ENCODE measurements at places on chromosomes 4 and X. TPM values are rescaled to one million over a fixed set of nuclear protein-coding genes. Genes with fewer than 3 reads are reported as not detected.

DNA sequence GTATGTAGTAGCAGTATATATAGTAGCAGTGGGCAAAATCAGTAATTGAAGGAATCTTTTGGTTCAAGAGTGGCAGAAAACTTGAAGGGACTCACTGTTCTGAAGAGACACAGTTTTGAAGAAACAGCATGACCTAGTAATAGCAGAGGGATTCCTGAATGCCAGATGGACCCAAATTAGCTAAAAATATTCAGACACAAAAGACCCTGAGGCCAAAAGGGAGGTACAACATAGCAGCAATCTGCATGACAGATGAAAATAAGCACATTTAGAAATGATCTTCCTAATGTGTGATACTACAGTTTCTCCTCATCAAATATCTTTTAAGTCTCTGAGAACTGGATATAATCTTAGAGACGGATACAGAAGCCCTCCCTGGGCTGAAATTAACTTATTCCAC lies 536.6 kb downstream of the PPARGC1A start:
- H3K27me3 ChIP-seq = no peaks in the 10 kb centered on the region
- no peak overlapping the region for H3K27ac ChIP-seq
- H3K4me1 ChIP-seq = no peaks in the 10 kb centered on the region

DNA sequence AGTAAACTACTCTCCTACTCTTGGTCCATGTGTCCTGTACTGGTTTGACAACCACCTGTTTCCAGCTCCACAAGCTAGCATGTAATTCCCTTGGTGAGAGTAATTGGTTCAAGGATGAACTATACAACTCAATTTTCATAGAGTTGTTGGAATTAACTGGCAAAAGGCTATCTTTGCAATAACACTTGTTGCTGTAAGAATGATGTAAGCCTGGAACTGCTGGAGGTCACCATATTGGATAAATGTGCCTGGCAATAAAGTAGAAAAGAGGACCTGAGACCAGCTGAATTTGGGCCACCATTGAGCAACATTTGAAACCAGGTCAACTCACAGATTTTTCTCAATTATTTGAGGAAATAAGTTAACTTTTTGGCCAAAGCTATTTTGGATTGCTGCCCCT lies 175.5 kb downstream of the CAMK2D start:
- no peaks in the 10 kb centered on the region for H3K27me3 ChIP-seq
- H3K4me1 ChIP-seq = no peaks in the 10 kb centered on the region
- no peaks in the 10 kb centered on the region for H3K36me3 ChIP-seq
- no peak overlapping the region for H3K27ac ChIP-seq
- no peak for DNase-seq
- H3K4me3 ChIP-seq = no peak overlapping the region

GRCh38 chr4:85701861-85702321 lies 226.9 kb downstream of the ARHGAP24 start:
- peak overlapping the region; percentile 77 for H3K27ac ChIP-seq
- H3K4me1 ChIP-seq = peaks cover 29% of the 10 kb centered on the region
- H3K4me3 ChIP-seq = no peak overlapping the region
- DNase-seq = no peak

SSX2 gene
- not detected for total RNA-seq

- H3K27ac ChIP-seq = peak overlapping the region; percentile 96
- peak overlapping the region; percentile 74 for H3K4me3 ChIP-seq
- H3K36me3 ChIP-seq = no peaks in the 10 kb centered on the region
Observed at GRCh38 chr4:139453041-139453370, 915 bp upstream of the RAB33B start.

- H3K4me1 ChIP-seq = no peaks in the 10 kb centered on the region
- DNase-seq = no peak
- no peaks in the 10 kb centered on the region for H3K27me3 ChIP-seq
- H3K4me3 ChIP-seq = no peak overlapping the region
Observed at GRCh38 chr4:119209077-119209476, 3.4 kb upstream of the USP53 start.

SLC6A14 gene
- total RNA-seq = 70.8 TPM

- peak overlapping the region; percentile 10 for H3K27ac ChIP-seq
- H3K4me1 ChIP-seq = peaks cover 3% of the 10 kb centered on the region
- no peak overlapping the region for H3K4me3 ChIP-seq
- DNase-seq = no peak
Observed at GRCh38 chr4:155789391-155789790, 30.6 kb downstream of the GUCY1B1 start.

DNA sequence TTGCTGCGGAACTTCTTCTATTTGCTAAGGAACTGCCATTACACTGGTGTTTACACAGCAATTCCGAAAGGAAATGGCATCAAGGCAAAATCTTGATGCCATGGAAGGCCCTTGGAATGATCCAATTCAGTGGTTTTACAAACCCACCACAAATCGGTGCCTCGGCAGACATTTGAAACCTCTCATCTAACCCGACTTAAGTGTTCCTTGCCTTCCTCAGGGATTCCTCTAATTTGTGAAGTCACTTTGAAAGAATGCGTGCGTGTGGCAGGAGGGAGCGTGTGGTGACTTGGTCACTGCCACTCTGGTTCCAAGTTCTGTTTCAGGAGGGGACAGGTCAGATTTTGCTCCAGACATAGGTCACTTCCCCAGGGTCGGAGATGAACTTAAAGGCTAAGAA lies 4.8 kb downstream of the NOP14 start:
- DNase-seq = no peak
- H3K36me3 ChIP-seq = peaks cover 48% of the 10 kb centered on the region
- H3K27ac ChIP-seq = no peak overlapping the region
- H3K4me3 ChIP-seq = no peak overlapping the region
- H3K4me1 ChIP-seq = peaks cover 10% of the 10 kb centered on the region

- no peaks in the 10 kb centered on the region for H3K4me1 ChIP-seq
- H3K27me3 ChIP-seq = no peaks in the 10 kb centered on the region
- DNase-seq = no peak
- H3K27ac ChIP-seq = no peak overlapping the region
Observed at GRCh38 chr4:187268940-187269339, 545.3 kb upstream of the FAT1 start.

ABCG2 gene
- 5.1 TPM for total RNA-seq

ITIH6 gene
- total RNA-seq = not detected

DNA sequence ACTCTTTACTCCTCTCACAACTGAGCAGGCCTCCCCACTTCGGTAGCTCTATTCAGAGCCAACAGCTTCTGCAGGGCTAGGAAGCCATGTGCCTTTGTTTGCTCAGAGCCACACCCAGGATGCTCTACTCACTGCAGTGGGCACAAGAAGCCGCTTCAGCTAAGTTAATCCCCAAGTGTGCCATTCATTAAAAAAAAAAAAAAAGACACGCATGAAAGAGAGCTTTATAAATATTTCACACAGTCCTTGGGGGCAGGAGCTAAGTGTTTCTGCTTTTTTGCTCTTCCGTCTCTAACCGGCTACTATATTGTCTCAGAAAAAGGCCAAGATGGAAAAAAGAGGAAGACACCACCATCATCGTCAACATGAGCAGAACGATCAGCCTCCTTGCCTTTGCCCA lies 8.1 kb downstream of the CRMP1 start:
- no peak overlapping the region for H3K27ac ChIP-seq
- no peak for DNase-seq

PLAC1 gene
- not detected for total RNA-seq

GRCh38 chrX:74286950-74287740 lies 16.8 kb upstream of the ZCCHC13 start:
- no peaks in the 10 kb centered on the region for H3K27me3 ChIP-seq
- no peak overlapping the region for H3K4me3 ChIP-seq
- no peak for DNase-seq
- H3K36me3 ChIP-seq = peaks cover 19% of the 10 kb centered on the region

SPATA4 gene
- total RNA-seq = 0.84 TPM

GRCh38 chr4:155684892-155685541 lies 18.4 kb downstream of the GUCY1A1 start:
- no peak overlapping the region for H3K27ac ChIP-seq
- H3K27me3 ChIP-seq = no peaks in the 10 kb centered on the region
- peaks cover 8% of the 10 kb centered on the region for H3K4me1 ChIP-seq
- no peak for DNase-seq
- no peaks in the 10 kb centered on the region for H3K36me3 ChIP-seq

NCAPG gene
- total RNA-seq = 3.0 TPM

- H3K27me3 ChIP-seq = no peaks in the 10 kb centered on the region
- H3K4me3 ChIP-seq = no peak overlapping the region
- no peak overlapping the region for H3K27ac ChIP-seq
- no peaks in the 10 kb centered on the region for H3K36me3 ChIP-seq
Observed at GRCh38 chr4:187480146-187481145, 515.1 kb upstream of the ZFP42 start.

DNA sequence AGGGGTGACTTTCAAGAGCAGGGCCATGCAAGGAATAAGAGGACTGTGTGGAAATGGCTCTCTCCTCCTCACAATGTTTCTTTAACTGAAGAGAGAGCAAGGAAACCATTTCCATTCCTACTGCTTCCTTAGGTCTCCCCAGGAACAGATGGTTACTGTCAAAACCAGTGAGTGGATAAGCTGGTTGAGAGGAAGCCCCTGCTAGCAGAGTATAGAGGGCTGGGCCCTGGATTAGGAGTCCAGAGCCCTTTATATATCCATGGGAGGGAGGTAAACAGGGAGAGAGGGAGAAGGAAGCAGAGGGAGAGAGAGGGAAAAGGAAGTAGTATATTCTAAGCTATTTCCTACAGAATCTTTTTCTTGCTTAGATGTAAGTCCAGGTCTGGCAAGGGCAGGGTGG lies 43.8 kb upstream of the LAS1L start:
- no peaks in the 10 kb centered on the region for H3K27me3 ChIP-seq
- H3K4me1 ChIP-seq = peaks cover 5% of the 10 kb centered on the region
- H3K27ac ChIP-seq = no peak overlapping the region
- no peaks in the 10 kb centered on the region for H3K36me3 ChIP-seq
- no peak for DNase-seq
- H3K4me3 ChIP-seq = no peak overlapping the region

CLIC2 gene
- total RNA-seq = 66.4 TPM

DNA sequence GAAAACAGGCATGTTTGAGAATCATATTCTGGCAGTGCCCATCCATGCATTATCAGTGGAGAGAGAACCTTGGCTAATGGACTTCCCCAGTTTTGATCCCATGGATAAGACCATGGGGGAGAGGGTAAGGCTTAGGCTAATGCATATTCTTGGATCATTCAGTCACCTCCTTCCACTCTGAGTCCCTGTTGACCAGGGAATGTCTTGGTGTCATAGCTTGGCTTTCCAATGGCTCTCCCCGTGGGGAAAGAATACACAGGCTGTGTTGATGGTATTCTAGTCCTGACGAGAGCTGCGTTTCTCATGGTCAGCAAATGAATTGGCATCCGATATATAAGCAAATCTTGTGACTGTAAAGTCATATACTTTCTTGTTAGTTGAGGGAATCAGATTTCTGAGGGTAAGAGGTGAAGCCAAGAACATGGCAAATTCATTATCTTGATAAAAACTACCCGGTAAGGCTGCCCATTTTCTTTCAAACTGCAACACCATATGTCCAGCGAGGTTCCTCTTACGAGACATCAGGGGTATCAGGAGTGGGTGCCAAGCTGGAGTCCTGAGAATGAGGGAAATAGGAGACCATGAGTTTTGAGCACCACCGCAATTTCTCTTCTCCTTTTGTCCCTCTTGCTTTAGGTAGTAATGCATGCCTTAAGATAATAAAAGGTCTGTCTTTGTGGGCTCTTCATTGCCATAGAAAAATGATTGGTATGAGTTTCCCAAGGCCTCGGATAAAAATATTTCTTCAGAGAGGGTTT lies 18.0 kb downstream of the RHOH start:
- H3K4me1 ChIP-seq = peaks cover 9% of the 10 kb centered on the region
- H3K27ac ChIP-seq = no peak overlapping the region
- no peaks in the 10 kb centered on the region for H3K36me3 ChIP-seq
- H3K4me3 ChIP-seq = no peak overlapping the region
- no peaks in the 10 kb centered on the region for H3K27me3 ChIP-seq
- DNase-seq = no peak

- no peaks in the 10 kb centered on the region for H3K27me3 ChIP-seq
- no peaks in the 10 kb centered on the region for H3K36me3 ChIP-seq
- H3K27ac ChIP-seq = no peak overlapping the region
- DNase-seq = no peak
Observed at GRCh38 chrX:134251241-134251640, 14.3 kb downstream of the CCDC160 start.

DNA sequence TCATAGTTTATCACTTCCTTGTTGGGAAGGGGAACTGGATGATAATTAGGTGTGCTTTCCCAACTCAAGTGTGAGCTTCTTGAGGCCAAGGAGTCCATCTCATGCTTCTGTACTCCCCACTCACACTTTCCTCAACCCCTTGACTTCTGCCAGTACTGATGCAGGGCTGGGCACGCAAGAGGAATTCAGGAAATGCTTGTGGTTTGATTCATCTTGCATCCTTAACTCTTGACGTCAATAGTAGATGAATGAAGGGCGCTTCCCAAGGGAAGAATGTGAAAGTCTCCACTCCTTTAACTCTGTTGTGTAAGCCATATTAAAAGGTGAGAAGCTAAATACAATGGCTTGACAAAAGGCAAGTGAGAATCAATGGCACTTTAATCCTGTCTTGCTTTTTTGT lies 101.8 kb downstream of the AGTR2 start:
- no peak overlapping the region for H3K27ac ChIP-seq
- DNase-seq = no peak
- H3K27me3 ChIP-seq = no peaks in the 10 kb centered on the region
- H3K36me3 ChIP-seq = no peaks in the 10 kb centered on the region
- no peaks in the 10 kb centered on the region for H3K4me1 ChIP-seq

DNA sequence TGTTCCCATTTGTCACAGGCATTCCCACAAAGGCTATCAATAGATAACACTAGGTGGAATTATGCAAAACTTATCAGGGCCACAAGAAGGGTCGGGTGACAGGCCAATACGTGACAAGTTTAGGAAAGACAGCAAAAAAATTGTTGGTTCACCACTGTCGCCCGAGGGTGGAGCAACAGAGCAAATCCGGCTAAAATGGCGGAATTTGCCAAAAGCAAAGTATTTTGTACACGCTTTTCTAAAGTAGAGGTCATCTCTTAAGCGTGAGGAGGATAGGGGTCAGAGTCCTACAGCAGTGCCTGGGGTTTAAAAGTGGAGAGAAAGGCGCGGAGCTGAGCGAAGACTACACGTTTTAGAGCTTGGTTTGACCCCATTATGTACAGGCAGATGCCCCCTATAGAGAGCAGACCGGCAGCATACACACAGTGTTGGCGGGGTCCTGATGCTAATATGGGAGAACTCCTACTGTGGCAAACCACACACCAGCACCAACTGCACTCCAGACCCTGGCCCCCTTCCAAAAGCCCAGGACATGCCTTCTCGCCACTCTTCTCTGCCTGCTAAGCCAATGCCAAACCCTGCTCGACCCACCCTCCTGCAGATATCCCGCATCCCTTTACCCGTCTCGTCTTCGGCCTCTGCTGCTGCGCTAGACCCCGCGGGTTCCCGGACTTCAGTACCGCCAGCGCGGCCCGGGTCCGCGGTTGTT lies 733 bp downstream of the CCNA2 start:
- H3K4me3 ChIP-seq = peak overlapping the region; percentile 58
- H3K4me1 ChIP-seq = peaks cover 26% of the 10 kb centered on the region
- no peaks in the 10 kb centered on the region for H3K36me3 ChIP-seq

DNA sequence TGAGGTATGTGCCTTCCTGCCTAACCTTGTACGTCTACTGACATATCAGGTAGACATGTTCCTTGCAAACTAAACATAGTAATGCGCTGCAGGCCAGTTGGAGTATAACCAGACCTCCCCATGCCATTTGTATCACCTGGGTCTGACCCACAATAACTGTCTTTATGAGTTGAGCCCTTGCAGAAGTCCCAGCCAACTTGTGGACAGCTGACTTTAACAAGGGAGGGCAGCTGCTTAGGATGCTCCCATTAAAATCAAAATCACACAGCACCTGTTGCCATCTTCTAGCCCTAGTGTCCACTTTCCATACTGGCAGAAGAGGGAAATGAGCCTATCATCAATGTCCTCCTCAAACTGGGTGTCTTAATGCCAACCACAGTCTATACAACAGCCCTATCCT lies 41.6 kb downstream of the KANTR start:
- H3K4me3 ChIP-seq = no peak overlapping the region
- no peaks in the 10 kb centered on the region for H3K27me3 ChIP-seq
- H3K4me1 ChIP-seq = no peaks in the 10 kb centered on the region
- DNase-seq = no peak

All from left lung (tissue), 14 donors.